Fibroblast of pulmonary artery (primary cell): ENCODE measurements at places on chromosomes 6 and 20.

- no peak for DNase-seq
These were observed 529.9 kb downstream of the MMUT start for GRCh38 chr6:48933136-48933535.

GRCh38 chr6:166955865-166956443 lies 396 bp downstream of the RNASET2 start:
- DNase-seq, result no peak

- DNase-seq, result no peak
These were observed 18.4 kb upstream of the PRND start for GRCh38 chr20:4703281-4703676.

DNA sequence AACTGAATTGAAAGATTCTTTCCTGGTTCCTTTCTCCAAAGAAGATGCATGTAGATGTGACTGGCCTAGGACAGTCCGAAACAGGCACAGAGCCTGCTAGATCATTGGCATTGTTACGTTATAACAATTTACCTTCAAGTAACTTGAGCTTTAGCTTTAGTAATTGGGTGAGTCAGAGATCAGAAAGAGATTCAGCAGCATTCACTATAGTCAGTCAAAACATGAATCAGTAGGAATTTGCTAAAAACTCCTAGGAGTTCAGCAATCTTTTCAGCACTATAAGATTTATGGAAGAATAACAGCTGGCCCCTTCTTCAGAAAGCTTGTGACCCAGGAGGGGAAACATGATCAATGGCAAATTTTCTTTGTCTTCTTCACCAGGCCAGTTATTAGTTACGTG lies 281.7 kb upstream of the PRDM1 start:
- DNase-seq, result no peak

GRCh38 chr6:56188429-56188828 lies 59.0 kb downstream of the COL21A1 start:
- DNase-seq, result no peak

GRCh38 chr6:105642708-105643107 lies 239.8 kb upstream of the PREP start:
- no peak for DNase-seq

GRCh38 chr6:168030218-168030746 lies 32.8 kb downstream of the KIF25 start:
- no peak for DNase-seq

GRCh38 chr6:151196555-151196954 lies 43.2 kb upstream of the AKAP12 start:
- DNase-seq, result peak; percentile 89

- no peak for DNase-seq
These were observed 117.9 kb downstream of the JARID2 start for GRCh38 chr6:15363523-15364400.

DNA sequence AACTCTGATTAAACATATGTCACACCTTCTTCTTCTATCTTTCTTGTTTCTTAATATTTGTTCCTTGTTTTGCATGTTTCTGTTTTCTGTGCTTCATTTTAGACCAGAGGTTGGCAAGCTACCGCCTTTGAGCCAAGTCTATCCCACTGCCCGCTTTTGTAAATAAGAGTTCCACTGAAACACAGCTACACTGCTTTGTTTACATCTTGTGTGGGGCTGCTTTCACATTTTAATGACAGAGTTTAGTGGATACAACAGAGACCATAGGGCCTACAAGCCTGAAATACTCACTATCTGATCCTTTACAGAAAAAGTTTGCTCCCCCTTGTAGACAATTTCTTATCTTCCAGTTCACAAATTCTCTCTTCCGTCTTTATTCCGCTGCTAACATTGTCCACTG lies 109.4 kb upstream of the SPACA1 start:
- no peak for DNase-seq

DNA sequence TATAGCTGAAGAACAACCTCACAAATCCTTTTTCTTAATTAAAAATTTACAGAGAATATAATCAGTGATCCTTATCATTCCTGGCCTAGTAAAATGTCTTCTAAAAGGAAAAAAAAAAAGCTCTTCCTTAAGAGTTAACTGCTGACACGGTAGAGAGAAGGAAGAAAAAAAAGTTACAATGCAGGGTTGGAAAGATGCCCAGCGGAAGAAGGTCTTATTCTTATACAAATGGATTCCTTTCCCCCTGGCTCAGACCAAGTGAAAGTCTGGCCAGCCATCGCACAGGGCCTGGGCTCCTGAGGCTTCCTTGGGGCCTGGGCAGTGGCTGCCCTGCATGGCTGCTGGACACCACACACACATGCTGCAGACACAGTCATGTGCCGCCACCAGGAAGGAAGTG lies 688.6 kb downstream of the TENT5A start:
- DNase-seq, result peak; percentile 6

GRCh38 chr20:18662279-18663040 lies 74.6 kb downstream of the DTD1 start:
- no peak for DNase-seq

DNA sequence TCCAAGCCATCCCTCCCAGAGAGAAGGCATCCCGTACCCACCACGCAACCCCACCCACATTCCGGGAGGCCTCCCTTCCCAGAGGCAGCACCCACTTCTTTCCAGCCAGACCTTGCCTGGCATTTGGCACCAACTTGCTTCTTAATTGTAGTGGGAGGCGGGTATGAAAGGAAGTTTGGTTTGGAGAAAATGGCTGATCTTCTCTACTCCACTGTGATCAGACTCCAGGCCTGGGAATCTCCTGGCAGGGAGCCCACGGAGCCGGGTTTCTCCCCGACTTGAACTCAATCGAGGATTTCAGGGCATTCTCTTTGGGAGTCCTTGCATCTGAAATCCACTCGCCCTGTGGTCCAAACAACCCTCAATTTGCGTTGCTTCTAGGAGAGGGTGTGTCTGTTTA lies 107.1 kb downstream of the ZDHHC14 start:
- no peak for DNase-seq

GRCh38 chr20:4038047-4038459 lies 22.7 kb upstream of the RNF24 start:
- peak; percentile 74 for DNase-seq

DNA sequence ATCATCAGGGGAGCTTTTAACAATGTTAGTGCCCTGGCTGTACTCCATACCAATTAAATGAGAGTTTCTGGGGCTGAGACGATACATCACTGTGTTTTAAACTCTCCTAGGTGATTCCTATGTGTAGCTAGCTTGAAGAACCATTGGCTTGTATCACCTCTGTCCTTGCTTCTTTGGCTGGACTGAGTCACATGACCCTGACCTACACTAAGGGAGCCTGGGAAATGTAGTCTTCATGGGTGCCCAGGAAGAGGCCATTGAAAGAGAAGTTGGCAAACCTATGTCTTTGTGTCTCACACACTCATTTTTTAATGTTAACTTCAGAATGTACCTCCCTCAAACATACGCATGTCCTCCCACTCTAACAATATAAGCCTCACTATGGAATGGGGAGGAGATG lies 506.6 kb downstream of the DHX35 start:
- DNase-seq, result no peak

- peak; percentile 86 for DNase-seq
These were observed 15.9 kb downstream of the AGPAT4 start for GRCh38 chr6:161257793-161258457.

DNA sequence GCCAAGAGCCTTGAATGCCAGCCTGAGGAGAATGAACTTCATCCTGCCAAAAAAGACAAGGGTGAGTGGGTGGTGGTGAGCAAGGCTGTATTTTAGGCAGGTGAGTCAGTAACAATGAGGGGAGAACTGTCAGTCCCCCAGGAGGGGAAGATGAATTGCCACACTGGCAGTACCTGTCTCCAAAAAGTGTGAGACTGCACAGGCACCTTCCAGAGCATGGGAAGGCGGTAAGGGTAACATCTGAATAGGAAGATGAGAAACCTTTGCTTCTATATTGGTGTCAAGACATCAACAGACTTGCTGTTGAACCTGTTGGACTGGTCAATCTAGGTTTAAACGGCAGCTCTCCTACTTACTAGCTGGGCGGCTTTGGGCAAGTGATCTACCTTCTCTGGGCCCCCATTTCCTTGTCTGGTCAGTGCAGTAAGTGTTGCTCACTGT lies 30.9 kb downstream of the STK35 start:
- DNase-seq, result no peak

DNA sequence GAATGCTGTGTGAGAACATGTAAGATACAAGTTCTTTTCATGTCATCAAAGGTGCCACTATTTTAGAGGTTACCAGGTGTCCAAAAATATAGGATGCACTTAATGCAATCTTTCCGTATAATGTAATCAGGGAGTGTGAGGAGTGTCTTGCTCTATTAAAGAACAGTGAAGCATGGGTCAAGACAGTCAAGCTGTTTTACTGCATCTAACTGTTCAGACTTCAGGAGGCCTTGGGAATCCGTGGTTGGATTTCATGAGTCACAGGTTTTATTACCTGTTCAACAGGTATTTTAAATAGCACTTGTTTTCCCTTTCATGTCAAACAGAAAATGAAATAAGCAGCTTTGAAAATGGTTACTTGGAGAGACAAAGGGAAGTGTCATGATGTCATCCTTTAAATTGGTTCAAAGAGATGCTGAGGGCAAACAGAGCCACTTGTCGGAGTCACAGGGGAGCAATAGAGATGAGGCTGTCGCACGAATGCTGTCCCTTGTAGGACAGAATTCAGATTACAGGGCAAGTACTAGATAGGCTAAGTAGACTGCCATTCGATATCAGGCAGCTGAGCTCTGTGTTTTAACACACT lies 621.5 kb downstream of the QKI start:
- no peak for DNase-seq

GRCh38 chr20:50049442-50050026 lies 63.4 kb downstream of the UBE2V1 start:
- no peak for DNase-seq

- no peak for DNase-seq
These were observed 29.1 kb downstream of the NDUFAF5 start for GRCh38 chr20:13813910-13814309.

DNA sequence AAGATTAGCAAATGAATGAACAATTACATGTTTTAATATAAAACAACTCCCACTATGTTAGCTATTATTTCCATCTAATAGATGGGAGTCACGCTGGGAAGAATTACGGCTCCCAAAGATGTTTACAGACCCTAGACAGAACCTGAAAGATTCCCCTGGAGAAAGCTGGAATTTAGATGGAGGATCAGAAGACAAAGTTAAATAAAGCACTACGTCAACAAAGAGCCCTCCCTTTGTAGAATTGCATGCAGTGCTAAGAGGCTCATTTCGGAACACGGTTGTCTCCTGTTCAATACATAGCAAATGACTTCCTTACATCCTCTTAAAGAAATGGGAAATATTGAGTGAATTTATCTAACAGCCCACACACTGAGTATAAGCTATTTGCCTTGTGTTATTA lies 328.3 kb downstream of the CBLN4 start:
- no peak for DNase-seq

- peak; percentile 96 for DNase-seq
These were observed 54.1 kb downstream of the FGD2 start for GRCh38 chr6:37059344-37060194.

DNA sequence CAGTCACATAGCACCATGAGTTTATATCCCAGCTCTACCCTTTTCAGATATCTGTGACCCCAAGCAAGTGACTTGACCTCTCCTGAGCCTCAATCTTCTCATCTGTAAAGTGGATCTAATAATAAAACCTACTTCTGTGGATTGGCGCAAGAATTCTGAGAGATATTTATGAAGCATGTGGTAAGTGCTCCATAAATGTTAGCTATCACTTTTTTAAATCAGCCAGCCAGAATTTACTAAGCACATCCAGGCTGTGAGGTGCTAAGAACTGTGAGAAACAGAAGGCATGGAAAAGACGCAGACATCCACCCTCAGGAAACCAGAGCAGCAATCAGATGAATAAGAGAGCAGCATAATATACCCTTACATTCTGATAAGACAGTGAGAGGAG lies 862 bp downstream of the C20orf96 start:
- no peak for DNase-seq

- peak; percentile 42 for DNase-seq
These were observed 7.3 kb upstream of the ARHGAP18 start for GRCh38 chr6:129717277-129717676.

DNA sequence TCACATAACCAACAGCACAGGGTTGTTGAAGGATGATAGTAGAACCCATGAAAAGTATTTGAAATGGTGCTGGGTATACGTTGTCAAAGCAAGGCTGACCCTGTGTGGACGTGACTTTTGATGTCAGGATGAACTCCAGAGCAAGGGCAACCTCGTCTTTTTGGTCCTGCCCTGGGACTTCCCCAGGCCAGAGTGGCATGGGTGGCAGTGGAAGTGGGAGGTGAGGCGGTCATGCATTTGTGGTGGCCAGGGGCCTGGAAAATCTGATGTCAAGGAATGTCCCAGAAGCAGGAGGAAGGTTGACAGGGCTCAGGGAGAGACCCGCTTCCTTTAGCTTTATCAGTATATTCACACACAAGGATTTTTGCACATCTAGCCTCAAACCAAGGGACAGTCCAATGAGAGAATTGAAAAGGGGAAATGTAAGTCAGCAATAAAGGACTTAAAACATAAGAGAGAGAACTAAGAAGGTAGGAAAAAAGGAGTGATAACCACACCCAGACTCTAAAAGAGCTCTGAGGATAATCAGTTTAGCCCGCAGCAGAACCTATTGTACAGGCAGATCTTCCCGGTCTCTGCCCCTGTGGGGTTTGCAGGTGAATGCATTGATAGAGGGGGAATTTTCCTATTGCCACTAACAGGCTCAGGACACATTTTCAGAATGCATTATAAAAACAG lies 98.8 kb upstream of the HDGFL1 start:
- DNase-seq, result no peak

- DNase-seq, result no peak
These were observed 179.4 kb upstream of the PDE10A start for GRCh38 chr6:165842281-165842936.

GRCh38 chr6:71386215-71386614 lies 97.6 kb downstream of the OGFRL1 start:
- DNase-seq, result no peak

DNA sequence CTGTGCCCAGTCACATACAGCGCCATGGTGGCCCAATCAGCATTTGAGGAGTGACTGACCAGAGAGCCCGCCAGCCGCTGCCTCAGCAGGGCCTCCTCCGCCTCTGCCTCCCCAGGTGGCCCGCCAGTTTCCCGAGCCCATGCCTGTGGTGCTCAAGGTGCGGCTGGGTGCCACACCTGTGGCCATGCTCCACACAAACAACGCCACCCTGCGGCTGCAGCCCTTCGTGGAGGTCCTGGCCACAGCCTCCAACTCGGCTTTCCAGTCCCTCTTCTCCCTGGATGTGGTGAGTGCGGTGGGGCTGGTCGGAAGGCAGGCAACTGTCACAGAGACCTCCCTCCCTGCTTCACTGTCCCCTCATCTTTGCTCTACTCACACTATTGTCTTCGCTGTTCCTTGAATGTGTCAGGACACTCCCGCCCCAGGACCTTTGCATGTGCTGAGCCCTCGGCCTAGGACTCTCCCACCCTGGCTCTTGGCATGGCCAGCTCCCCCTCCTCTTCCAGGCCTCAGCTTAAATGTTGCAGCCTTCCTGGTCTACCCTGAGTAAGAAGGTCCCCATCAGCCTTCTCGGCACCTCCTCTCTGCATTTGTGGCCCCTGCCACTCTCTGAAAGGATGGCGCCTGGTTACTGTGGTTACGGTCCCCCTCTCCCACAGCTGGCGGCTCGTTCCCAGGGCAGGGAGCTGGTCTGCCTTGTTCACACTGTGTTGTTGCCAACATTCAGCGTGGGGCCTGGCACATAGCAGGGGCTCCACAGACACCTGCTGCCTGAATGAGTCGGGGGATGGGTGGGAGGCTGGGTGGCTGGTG lies 11.8 kb upstream of the BPIFB6 start:
- DNase-seq, result no peak

- DNase-seq, result no peak
These were observed 273.9 kb upstream of the TAB2 start for GRCh38 chr6:149043476-149044130.

- DNase-seq, result no peak
These were observed 99.5 kb downstream of the LAMP5 start for GRCh38 chr20:9613871-9614270.

- no peak for DNase-seq
These were observed 260.7 kb upstream of the ECI2 start for GRCh38 chr6:4396044-4396443.
